Esophagus (tissue), 2 donors: ENCODE measurements at places on chromosomes 6 and 20. TPM values are rescaled to one million over a fixed set of nuclear protein-coding genes. Genes with fewer than 3 reads are reported as not detected.

PNPLA1 gene
- polyA plus RNA-seq, result 0.02 TPM

PRL gene
- not detected for polyA plus RNA-seq

ADAM33 gene
- polyA plus RNA-seq, result 83.1 TPM

ENPP5 gene
- polyA plus RNA-seq, result 0.27 TPM

CTAGE9 gene
- not detected for polyA plus RNA-seq

HUS1B gene
- polyA plus RNA-seq, result 0.26 TPM

LPA gene
- 0.08 TPM for polyA plus RNA-seq

TBP gene
- 5.7 TPM for polyA plus RNA-seq

KDM1B gene
- polyA plus RNA-seq, result 6.2 TPM

WDR27 gene
- polyA plus RNA-seq, result 24.0 TPM

UNC93A gene
- 4.7 TPM for polyA plus RNA-seq

FAM209B gene
- 0.43 TPM for polyA plus RNA-seq

TCF21 gene
- 1.2 TPM for polyA plus RNA-seq

GCNT2 gene
- polyA plus RNA-seq, result 3.0 TPM

KCNG1 gene
- 7.6 TPM for polyA plus RNA-seq

CALHM6 gene
- polyA plus RNA-seq, result 2.9 TPM

ZSCAN31 gene
- polyA plus RNA-seq, result 9.2 TPM

OTOR gene
- polyA plus RNA-seq, result not detected

TRIM10 gene
- polyA plus RNA-seq, result not detected

COL11A2 gene
- 0.38 TPM for polyA plus RNA-seq

SGK2 gene
- polyA plus RNA-seq, result 0.26 TPM

NCOA3 gene
- 7.8 TPM for polyA plus RNA-seq

NINL gene
- polyA plus RNA-seq, result 9.9 TPM

EEF1A2 gene
- 0.86 TPM for polyA plus RNA-seq

ENPP4 gene
- polyA plus RNA-seq, result 0.67 TPM

BFSP1 gene
- polyA plus RNA-seq, result 0.80 TPM

RWDD2A gene
- 0.76 TPM for polyA plus RNA-seq

NKAIN4 gene
- not detected for polyA plus RNA-seq
